Upper lobe of right lung (tissue), 1 donor: ENCODE measurements at places on chromosomes 1 and 21. TPM values are rescaled to one million over a fixed set of nuclear protein-coding genes. Genes with fewer than 3 reads are reported as not detected.

The OBSCN gene
- 39.4 TPM for total RNA-seq

The TRPM2 gene
- 10.0 TPM for total RNA-seq

The CNTN2 gene
- total RNA-seq, result not detected

The IGSF5 gene
- not detected for total RNA-seq

The PEX19 gene
- total RNA-seq, result 64.2 TPM

The PRR9 gene
- total RNA-seq, result not detected

The PRAMEF20 gene
- total RNA-seq, result not detected

The EFNA3 gene
- total RNA-seq, result 1.0 TPM
